ENCODE measurements at places on chromosomes 11 and 22.

- DNase-seq: no peak
Observed at GRCh38 chr22:42993651-42994275, 21.2 kb downstream of the PACSIN2 start.

DNA sequence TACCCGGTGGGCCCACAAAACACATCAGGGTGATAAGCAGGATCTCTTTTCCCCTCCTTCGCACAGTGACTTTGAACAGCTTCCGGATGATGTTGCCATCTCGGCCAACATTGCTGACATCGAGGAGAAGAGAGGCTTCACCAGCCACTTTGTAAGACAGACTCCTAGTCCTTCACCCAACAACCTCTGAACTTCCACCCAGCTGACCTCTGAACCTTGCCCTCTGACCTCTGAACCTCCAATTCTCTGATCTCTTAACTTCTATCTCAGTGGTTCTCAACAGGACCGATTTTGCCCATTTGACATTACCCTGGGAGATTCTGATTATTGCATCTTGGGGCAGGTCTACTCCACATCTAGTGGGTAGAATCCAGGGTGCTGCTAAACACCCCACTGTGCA lies 3.2 kb downstream of the NCF4 start:
- no peak for DNase-seq

GRCh38 chr11:133048270-133048669 lies 484.0 kb downstream of the OPCML start:
- DNase-seq: no peak

DNA sequence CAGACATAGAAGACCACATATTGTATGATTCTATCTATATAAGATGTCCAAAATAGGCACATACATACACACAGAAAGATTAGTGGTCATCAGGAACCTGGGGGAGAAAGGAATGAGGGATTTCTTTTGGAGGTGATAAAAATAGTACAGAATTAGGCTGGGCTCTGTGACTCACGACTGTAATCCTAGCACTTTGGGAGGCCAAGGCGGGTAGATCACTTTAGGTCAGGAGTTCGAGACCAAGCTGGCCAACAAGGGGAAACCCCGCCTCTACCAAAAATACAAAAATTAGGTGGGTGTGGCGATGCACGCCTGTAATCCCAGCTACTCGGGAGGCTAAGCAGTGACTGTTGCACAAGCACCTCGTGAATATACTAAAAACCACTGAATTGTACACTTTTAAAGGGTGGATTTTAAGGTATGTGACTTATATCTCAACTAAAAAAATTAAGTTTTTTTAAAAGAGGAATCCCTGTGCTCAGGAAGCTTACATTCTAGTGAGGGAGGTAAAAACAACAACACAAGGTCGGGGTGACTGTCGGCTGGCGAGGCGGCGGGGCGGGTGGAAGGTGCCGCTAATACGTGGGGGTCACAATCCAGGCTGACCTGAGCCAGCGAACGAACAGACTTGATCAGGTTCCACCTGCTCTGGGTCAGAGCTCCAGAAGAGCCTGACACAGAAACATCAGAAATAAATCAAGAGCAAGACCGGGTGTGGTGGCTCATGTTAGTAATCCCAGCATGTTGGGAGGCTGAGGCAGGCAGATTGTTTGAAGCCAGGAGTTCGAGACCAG lies 25.3 kb upstream of the TESMIN start:
- no peak for DNase-seq

GRCh38 chr11:77187111-77187750 lies 59.2 kb downstream of the MYO7A start:
- no peak for DNase-seq

DNA sequence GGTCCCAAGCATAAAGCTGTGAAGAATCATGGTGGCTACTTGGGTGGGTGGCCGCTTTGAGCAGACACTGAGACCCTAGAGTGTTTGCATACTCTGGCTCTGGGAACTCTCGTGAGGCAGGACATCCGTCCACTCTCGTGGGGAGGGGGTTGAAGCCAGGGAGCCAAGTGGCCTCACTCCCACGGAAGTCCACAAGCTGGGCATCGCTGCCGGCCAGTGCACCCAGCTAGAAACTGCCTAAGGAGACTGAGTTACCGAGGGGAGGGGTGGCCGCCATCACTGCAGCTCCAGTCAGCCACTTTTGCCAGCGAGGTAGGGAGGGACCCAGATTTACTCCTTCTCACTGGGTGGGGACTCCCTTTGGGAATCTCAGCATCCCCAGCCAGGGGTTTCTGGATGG lies 20.5 kb downstream of the MRGPRX2 start:
- no peak for DNase-seq

- no peak for DNase-seq
Observed at GRCh38 chr11:125180413-125181305, 16.1 kb downstream of the PKNOX2 start.

DNA sequence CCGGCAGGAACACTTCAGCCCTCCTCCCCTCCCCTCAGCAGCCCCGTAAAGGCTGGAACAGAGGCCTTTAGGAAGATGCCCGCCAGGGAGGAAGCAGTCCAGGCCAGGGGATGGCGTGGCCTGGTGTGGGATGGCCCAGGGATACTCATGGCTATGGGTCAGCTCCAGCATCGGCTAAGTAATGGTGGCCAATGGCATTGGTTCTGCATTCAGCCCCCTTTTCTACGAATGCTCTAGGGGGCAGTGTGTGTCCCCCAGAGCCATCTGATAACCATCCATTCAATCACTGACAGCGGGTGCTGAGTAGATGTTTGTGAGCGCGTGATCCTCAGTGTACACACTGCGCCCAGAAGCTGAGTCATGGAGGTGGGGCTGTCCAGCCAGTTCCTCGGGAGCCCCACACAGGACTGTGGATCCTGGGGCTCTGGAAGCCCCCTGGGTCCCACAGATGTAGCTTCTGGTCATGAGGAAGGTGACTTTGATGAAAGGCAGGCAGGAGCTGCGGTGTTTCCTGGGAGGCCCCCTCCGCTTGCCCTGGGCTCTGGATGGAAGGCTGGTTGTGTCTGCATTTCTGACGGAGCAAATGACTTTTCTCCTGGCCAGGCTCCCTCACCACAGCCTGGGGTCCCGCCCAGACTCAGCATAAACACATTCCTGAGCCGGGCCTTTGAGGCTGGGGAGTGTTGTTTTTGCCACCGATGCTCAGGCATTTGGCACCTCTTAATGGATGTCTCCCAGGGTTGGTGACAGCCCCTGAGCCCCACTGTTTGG lies 46.5 kb downstream of the FBLN1 start:
- DNase-seq: no peak

DNA sequence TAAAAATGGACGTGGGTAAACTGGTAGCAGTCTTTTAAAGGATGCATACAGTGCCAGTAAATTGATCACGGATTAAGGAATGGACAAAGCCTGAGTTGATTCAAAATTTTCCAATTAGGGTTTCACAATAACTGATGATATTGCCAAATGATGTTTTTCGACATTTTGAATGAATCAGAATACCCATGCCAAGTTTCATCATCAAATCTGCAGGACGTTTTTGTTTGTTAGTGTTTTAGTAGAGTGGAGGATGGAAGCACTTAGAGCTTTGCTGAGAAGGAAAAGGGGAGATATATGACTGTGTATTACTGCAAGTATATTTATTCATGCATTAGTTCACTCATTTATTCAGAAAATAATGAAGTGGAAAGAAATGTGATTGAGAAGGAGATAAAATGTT lies 78.3 kb downstream of the SLC17A6 start:
- no peak for DNase-seq

- no peak for DNase-seq
Observed at GRCh38 chr11:17722000-17722643, 2.8 kb downstream of the MYOD1 start.

GRCh38 chr22:30881361-30882183 lies 87.0 kb downstream of the MORC2 start:
- no peak for DNase-seq

GRCh38 chr11:15045891-15046290 lies 27.5 kb upstream of the CALCB start:
- DNase-seq: no peak

GRCh38 chr11:106076171-106076918 lies 802 bp downstream of the KBTBD3 start:
- no peak for DNase-seq

GRCh38 chr22:43733138-43733537 lies 79.0 kb downstream of the EFCAB6 start:
- DNase-seq: no peak

GRCh38 chr11:109745996-109746625 lies 324.1 kb downstream of the C11orf87 start:
- DNase-seq: no peak

DNA sequence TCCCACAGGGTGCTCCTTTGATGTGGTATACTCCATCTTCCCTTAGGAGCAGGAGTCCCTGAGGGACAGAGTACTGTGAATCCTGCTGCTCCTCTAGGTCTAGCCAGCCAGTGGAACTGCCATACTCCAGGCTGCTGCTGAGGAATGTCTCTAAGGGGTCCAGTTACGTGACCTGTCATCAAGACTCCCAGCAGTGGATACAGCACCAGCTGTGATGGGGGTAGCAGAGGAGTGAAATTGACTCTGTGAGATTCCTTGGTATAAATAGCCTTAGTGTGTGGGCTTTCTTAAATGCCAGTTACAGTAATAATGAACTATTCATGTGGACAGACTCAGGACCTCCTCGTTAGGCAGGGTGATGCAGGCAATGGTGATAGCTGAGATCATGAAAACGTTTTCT lies 140.4 kb upstream of the LUZP2 start:
- no peak for DNase-seq

GRCh38 chr11:128767591-128768001 lies 73.7 kb downstream of the FLI1 start:
- DNase-seq: no peak

DNA sequence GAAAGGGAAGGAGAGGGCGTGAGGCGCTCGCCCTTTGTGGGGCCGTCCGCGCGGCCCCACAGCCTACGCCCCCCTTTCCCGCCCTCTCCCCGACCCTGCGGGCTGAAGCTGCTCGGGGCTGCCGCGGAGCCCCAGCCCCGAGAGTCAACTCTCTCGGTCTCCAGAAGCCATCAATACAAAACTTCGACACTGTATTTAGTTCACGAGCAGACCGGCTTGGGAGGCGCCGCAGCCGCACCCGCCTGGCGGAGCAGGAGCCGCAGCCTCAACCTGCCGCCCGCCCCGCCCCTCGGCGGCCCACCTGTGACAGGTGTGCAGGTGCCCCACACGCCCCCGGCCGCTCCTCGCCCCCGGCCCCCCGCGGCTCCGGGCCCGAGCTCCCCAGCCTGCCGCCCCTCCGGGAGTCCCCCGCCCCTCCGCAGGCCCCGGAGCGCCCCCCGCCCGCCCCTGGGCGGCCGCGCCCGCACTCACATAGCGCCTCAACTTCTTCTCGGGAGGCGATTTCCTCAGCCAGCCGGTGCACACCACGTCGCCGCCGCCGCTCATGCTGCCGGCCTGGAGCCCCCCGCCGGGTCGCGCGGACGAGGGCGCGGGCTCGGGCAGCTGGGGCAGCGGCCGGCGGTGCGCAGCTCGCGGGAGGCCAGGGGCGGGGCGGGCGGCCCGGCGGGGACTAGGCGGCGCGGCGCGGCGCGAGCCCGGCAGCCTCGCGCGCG lies at the start of gene GAB2:
GAB2 (minus strand) TSS at position 646 of the 713 bp plus-strand sequence; CDS start at position 546, 100 bp downstream.
- DNase-seq: no peak

DNA sequence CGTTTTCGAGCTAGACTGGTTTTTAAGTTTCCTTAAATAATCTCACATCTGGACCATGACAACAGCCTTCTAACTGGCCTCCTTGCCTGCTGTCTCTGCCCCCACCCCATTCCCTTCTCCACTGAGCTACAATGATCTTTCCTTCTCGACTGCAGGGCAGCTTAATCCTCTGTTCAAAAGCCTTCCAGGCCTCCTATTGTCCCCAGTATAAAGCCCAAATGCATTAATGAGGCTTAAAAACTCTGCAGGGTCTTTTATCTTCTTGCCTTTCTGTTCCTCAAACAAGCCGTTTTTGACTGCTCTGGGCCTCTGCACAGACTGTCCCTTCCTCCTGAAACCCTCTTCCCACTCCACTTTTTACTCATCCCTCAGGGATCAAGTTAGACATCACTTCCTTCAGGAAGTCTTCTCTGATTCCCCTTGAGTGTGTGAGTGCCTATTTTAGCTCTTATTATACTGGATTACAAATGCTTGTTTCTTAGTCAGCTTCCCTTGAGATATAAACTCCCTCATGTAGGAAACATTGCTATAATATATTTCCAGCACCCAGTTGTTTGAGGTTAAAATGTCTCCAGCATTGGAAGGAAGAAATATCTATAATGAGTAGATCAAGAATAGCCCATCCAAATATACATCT lies 23.6 kb upstream of the PAMR1 start:
- DNase-seq: no peak

GRCh38 chr11:111793863-111794262 lies 27.7 kb upstream of the PPP2R1B start:
- no peak for DNase-seq

DNA sequence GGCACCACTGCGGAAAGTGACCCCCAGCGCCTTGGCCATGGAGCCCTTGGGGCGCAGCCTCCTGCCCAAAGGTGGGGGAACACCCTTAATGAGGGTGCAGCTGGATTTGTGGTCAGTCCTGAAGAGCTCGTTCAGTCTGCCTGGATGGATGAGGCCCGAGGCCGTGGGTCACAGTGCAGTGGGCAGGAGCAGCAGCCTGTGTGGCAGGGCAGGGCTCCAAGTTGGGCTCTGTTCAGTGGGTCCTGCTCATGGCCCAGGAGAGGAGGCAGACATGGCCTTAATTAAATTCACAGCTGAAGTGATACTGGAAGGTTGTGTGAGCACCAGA lies 33.3 kb downstream of the FAM83F start:
- no peak for DNase-seq

DNA sequence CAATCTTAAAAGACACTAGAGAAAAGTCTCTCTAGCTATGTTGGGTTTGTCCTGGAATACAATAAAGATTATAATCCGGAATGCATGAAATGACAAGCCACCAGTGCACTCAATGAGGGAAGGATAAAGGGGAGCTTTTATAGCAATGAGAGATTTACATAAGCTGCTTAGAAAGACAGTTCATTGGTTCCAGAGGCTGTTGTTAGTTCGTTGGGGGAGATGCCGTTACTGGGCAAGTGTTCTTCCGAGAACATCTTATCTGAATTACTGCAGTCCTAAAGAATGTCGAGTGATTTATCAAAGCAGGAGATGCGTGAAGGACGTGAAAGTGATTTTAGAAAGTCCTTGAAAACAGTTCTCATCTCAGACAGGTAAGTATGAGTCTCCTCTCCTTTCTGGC lies 33.6 kb downstream of the SYN3 start:
- DNase-seq: no peak

DNA sequence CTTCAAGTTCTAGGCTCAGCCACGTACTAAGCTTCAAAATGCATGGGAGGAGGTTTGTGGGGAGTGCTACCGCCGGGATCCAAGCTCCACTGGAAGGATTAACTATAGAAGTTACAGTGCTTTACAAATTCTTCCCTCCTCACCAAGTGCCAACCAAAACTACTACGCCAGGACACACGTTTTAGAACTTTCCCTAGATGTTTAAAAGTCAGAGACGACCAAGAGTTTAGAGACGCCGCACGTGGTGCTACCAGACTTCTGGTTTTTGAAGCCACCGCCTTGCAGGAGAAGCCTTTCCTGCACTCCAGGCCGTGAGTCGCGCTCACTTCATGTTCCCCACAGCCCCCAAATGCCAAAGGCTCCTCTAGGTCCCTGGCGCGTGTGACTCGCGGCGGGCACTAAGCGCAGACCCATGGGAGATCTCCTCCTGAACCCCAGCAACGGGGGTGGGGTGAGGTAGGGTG lies 734 bp downstream of the SNU13 start:
- no peak for DNase-seq
